ENCODE measurements at places on chromosomes 2 and 18. TPM values are rescaled to one million over a fixed set of nuclear protein-coding genes. Genes with fewer than 3 reads are reported as not detected.

- no peak for DNase-seq
Observed at GRCh38 chr2:216057688-216058193, 23.9 kb downstream of the PECR start.

DNA sequence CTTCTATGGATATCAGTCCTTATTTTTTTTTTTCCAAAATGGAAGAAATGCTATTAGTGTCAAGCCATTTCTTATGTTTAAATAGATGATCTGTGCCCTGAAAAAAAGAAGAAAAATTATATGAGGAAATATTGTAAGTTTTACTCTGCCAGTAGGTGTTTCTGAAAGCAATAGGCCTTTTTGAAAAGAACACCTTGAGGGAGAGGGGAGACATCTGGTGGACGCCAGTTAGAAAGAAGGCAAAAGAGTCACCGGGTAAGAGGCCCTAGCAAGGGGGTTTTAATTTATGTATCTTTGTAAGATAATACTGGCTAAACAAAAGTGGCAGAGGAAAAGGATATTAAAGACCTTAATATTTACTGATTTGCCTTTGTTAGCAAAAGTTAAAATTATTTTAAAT is 56.1 kb downstream of the DYNAP start:
- peak; percentile 68 for DNase-seq

DNA sequence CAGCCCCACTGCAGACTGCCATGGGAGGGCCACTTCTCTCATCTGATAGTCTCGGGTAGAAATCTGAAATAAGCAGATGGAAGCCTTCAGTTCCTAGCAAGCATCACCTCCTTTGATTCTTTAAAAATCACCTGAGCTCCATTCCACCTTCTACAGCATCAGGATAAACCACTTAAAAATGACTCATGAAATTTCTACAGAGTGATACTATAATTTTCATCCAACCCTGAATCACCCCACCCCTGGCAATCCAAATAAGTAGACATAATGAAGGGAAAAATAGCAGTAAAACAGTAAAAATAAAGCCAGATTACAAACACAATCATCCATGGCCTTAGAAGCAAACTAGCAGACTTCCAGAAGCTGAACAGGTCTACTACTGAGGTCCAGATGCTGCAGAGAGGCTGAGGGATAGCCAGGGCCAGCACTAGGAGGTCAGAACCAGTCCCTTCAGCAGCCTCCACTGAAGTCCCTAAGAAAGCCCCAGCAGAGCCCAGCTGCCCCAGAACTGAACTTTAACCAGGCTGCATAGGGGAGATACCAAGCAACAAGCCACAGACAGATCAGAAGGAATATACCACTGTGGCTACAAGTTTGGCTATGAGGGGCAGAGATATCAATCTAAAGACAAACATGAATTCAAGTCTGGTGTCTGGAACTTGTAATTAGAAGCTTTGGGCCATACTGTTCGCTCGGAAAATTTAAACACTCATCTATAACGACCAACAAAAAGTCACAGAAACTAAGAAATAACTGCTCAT is 54.7 kb upstream of the RNU4ATAC start:
- DNase-seq, result no peak

DNA sequence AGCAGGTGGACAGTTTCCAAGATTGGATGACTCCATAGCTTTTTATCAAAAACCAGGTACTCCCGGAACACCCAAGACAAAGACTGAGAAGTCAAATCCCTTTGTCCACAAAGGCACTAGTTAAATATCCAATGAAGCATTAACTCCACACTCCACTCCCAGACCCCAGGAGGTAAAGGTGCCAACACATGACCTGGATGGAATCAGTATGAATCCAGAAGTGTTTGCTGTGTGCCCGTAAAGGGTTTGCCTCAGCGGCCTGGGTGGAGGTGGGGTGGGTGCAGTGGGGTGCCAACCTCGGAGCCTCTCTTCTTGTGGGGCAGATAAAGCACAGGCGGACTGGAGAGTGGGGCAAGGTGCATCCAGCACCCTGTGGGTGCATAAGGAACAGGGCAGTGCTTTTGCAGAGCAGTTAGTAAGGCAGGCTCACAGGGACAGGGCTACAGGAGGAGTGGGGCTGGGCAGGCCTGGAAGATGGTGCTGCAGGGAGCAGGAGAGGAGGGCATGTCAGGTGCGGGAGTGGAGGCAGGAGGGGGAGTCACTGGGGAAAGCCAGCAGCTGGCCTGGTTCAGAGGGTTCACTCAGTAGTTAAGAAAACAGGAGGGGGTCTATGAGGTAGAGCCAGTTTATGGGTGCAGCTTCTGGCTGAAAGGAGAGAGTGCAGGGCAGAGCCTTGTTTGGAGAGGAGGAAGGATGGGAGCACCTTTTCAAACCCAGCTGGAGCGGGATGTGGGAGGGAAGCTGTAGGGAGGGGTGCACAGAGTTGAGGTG is 208.4 kb upstream of the SMAD2 start:
- no peak for DNase-seq

- DNase-seq, result no peak
Observed at GRCh38 chr2:127087791-127088495, 19.0 kb downstream of the BIN1 start.

- DNase-seq, result no peak
Observed at GRCh38 chr2:74051504-74051903, 66.8 kb downstream of the TET3 start.

- DNase-seq, result no peak
Observed at GRCh38 chr2:112876257-112876970, 34.6 kb upstream of the IL37 start.

The TEKT4 gene
- total RNA-seq, result not detected

DNA sequence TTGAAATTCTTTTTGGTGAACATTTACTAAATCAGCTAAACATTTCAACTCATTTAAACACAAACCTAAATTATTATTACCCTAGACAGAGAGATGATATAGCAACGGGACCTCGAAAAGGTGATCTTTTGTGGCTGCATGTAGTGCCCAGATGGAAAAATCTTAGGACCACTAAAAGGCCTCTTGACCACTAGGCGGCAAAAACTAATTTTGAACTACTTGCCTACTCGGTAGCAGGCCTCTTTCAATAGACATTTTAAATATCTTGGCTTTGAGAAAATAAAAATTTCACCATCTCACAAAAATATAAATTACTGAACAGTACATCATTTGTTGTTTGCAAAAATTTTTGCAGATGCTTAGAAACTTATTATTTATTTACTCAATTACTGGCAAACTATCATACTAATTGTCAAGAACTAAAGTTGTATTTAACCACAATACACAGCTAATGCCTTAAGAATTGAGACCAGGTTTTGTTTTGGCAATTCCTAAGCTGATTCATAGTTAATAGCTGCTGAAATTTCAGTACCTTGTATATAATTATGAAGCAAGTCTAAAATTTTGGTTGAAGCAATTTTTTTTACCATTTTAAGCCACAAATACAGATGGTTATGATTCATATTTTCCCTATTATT is 9.4 kb downstream of the COL3A1 start:
- DNase-seq, result no peak

- DNase-seq, result no peak
Observed at GRCh38 chr2:40488927-40489677, 37.2 kb upstream of the SLC8A1 start.

DNA sequence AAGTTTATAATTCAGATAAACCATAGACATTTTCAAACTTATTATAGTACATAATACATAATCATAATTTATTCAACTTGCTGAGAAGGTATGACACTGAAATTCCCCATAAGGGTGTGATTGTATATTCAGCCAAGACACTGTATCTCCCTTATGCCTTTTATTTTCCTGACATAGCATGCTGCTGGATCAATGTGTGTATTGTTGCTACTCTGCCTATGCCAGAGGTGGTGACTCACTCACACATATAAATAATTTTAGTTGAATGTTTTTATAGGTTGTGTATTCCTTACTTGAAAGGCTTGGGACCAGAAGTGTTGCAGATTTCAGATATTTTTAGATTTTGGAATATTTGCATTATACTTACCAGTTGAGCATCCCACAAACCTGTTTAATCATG is 86.8 kb downstream of the VRK2 start:
- no peak for DNase-seq

The POTEC gene
- total RNA-seq, result 2.5 TPM

- DNase-seq, result no peak
Observed at GRCh38 chr18:31103423-31103822, 1.2 kb upstream of the DSC2 start.

The AQP12A gene
- total RNA-seq, result not detected

GRCh38 chr18:63022429-63023022 is 297.0 kb downstream of the BCL2 start:
- peak; percentile 91 for DNase-seq

GRCh38 chr2:11750422-11750821 is 4.0 kb downstream of the LPIN1 start:
- DNase-seq, result no peak

GRCh38 chr2:68363721-68364120 is 1.4 kb upstream of the PLEK start:
- no peak for DNase-seq

DNA sequence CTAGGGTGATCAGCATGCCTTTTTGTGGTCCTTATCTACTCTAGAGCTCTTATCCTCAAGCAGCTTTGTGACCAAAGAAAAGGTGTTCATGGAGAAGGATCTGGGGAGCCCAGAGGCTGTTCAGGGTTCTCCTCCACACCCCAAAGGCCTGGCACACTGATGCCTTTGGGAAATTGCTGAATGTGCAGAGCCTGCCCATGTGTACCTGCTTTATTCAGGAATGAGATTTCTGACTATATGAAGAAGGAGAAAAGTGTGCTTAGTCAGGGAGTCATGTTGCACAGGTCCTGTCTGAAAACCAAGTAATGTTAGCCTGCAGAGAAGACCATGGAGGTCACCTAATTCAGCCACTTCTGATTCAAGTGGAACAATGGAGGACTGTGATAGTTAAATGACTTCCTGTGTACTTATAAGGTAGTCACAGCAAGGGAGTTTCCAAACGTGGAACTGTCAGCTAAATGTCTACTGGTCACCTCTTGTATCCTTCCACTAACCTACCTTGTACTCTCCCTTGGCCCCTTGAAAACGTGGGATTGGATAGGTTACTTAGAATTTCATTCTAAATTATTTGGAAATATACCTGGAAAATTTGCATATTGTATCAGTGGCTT is 81.3 kb downstream of the LIMS1 start:
- DNase-seq, result no peak

The MFSD2B gene
- 0.99 TPM for total RNA-seq

GRCh38 chr2:183269956-183270355 is 145.7 kb downstream of the NUP35 start:
- no peak for DNase-seq

GRCh38 chr2:127653421-127654083 is 7.6 kb downstream of the GPR17 start:
- no peak for DNase-seq

GRCh38 chr18:49845629-49846360 is 32.5 kb upstream of the ACAA2 start:
- DNase-seq, result peak; percentile 65

The PARD3B gene
- 3.1 TPM for total RNA-seq

DNA sequence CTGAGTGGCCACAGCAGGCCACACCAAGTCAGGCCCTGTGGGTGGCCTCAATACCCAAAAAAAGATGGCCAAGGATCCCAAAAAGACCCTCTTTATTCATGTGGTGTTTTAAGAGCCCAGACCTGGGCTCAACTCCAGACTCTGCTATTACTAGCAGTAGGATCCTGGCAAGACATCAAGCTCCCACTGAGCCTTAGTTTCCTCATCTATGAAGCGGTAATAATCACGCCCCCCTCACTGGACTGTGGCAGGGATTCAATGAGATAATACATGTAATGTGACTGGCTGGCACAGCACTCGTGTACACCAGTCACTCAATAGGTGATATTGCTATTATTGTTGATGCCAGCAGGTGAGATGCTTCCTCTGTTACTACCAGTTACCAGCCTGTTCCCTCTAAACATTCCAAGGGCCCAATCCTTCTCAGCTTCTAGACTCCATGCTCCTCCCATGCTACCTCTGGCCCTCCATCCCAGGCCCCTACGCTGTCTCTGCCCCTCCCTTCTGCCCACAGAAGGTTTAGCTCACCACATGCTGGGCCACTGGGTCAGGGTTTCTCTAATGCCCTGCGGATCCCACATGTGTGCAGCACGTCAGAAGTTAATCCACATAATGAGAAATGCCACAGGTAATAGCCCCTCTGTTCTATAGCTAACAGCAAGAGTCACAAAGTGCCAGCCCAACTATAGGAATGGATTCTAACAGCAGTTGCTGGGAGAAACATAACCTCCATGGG is 51.2 kb downstream of the SLC4A5 start:
- DNase-seq, result no peak

DNA sequence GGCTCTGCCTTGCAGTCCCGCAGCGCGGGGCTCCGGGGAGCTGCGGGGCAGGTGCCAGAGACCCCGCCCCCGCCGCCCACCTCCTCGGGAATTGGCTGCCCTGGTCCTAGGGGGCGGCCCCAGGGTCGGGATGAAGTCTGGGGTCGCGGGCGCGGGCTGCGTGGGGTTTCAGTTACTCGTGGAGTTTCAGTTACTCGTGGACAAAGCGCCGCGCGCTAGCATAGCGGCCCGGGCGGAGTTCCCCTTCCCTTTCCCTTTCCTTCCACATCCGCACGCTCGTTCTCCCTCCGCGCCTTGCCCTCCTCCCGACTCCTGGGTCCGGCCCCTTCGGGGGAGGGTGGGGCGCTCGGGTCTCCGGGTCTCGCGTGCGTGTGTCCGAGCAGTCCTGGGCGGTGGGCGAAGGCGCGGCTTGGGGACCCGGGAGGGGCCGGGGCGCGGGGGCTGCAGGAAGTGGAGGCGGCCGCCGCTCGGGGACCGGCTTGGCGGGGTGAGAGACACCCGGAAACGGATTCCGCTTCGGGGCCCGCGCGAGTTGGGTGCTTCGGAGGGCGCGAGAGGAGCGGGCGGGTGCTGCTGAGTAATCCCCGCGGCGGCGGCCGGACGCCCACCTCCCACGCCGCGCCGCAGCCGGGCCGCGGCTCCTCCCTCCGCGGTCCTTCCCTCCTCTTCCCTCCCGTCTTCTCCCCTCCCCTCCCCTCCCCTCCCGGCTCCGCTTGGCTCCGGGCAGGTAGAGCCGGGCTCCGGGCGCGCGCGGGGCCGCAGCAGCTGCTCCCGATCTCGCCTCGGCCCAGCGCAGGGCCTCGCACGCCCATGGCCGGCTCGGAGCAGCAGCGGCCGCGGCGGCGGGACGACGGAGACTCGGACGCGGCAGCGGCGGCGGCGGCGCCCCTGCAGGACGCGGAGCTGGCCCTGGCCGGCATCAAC is at the start of gene TTC39C:
TSS of gene TTC39C (plus strand) at position 693 of the 924 bp plus-strand sequence. CDS start at position 811, 118 bp downstream.
- peak; percentile 82 for DNase-seq

- peak; percentile 65 for DNase-seq
Observed at GRCh38 chr2:239181903-239182581, 218.8 kb downstream of the HDAC4 start.

The FLACC1 gene
- total RNA-seq, result not detected

The PTCD3 gene
- total RNA-seq, result 191 TPM

DNA sequence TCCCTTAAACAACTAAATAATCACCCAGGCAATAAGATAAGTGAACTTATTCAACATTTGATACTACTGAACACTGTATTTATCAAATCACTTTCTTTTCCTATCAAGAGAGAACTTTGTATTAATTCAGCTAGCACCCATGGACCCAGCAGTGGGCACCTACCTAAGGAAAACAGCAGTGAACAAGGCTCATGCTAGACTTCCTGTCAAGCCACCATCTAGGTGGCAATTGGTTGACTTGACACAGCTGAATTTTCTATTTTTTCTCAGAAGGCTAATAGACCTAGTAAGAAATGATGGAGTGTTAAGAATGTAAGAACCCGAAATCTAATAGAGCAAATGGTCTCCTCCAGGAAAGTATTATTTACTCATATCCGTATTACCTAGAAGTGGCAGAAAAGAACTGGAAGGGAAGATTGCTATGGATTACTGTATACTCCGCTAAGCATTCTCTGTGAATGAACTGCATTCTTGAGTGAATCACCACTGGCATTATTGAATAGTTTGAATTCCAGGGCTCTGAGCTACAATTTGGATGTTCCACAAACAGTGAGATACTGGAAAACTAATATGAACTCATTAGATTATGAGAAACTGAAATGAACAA is 988.2 kb upstream of the CDH2 start:
- DNase-seq, result no peak

- DNase-seq, result peak; percentile 41
Observed at GRCh38 chr2:42787788-42788477, 4.5 kb downstream of the HAAO start.

Measured in endodermal cell (in vitro differentiated cells).